Activated T-helper 17 cell treated with anti-CD3 and anti-CD28 coated beads, Interleukin-2, amount 50 U/mL, for 72 hours (primary cell): ENCODE measurements at places on chromosomes 13 and 19.

DNA sequence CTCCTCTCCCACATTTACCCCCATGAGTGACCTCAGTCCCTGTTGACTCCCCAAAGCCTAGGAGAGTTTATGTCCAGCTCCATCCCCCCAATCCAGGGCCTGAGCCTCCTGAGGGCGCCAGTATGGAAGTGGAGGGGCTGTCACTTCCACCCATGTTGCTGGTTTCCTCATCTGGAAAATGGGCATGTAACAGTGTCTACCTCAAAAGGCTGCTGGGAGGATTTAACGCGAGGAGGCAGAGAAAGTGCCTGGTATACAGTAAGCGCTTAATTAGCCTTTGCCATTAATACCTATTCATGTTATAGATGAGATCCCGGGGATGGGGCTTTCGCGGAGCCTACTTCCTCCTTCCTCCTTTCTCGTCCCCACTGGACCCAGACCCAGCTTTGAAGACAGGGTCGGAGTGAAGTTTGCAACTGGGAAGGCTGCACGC, 476 bp downstream of the TYK2 start:
- ATAC-seq: no peak

DNA sequence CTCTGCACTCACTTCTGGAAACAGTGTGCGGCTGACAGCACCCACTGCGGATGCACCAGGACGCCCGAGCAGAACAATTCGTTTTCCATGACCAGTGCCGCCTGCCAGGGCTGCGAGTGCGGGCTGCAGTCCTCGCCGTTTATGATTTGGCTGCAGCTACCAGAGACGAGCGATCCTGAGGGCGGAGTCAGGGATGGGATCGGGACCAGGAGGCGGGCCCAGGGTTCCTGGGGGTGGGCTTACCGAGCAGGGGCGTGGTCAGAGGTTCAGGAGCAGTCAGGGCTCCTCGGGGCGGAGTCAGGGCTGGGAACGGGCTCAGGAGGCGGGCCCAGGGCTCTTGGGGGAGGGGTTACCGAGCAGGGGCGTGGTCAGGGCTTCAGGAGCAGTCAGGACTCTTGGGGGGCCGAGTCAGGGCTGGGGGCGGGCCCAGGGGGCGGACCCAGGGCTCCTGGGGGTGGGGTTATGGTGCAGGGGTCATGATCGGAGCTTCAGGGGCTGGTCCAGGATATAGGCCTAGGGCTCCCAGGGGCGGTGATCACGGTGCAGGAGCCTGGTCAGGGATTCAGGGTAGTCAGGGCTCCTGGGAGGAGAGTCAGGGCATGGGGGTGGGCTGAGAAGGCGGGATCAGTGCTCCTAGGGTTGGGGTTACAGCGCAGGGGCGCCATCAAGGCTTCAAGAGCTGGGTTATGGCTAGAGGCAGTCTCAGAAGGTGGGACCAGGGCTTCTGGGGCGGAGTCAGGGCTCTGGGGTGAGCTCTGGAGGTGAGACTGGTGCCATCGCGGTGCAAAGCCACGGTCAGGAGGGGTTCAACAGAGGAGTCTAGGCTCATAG, 1.7 kb downstream of the KLK4 start:
- peak; percentile 46 for ATAC-seq

- no peak for ATAC-seq
Measured at GRCh38 chr19:4967738-4968461, 1.0 kb upstream of the KDM4B start.

DNA sequence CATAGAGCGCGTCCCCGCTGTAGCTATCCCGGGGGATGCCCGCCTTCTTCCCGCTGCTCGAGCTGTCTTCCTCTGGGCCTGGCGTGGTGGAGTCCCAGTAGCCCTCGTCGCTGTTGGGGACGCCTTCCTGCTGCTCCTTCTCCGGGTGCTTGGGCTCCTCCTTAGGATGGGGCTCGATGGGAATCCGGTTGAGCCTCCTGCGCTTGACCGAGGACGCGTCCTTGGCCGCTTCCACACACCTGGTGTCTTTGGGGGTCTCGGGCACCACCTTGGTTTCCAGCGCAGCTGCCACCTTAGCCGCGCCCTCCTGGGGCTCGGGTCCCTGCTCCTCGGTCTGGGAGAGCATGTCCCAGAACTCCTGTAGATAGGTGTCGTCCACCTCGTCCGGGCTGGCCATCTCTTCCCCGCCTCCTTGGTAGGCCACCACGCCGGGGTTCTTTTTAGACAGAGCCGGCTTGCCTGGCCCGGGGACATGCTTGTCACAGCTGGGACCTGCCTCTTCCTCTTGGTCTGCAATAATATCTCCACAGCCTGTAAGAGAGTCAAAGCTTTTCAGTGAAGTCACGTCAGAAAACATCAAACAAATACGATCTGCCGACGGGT, 2.0 kb downstream of the AMER2 start:
- no peak for ATAC-seq

DNA sequence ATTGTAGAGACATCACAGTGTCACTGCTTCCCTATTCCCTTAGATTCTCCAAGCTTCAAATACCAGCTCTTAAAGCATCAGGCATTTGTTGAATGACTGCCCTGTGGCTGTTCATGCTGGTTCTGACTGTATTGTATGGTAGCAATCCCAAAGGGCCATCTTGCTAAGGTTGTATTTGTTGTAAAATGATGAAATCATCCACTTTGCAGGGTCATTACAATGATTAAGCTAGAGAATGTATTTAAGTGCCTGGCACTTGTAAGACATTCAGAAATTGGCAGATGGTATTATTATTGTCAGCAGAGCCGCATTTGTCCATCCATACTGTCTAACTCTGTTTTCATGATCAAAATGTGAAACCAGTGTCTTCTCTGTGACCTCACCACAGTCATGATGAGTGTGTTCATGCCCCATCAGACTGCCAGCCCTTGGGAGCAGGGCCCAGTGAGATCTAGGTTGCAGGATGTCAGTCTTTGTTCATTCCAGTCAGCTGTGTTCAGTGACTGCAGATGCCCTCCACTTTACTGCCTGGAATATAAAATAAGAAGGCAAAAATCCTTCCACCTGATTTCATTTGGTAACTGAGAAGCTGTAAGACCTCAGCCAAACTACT, 86.1 kb downstream of the DHRS12 start:
- ATAC-seq: peak; percentile 24

- no peak for ATAC-seq
Measured at GRCh38 chr13:113982296-113982661, 8.4 kb upstream of the C13orf46 start.

GRCh38 chr19:18894254-18895037, 1.5 kb downstream of the CERS1 start:
- no peak for ATAC-seq

GRCh38 chr13:97934590-97934989, 18.9 kb upstream of the IPO5 start:
- ATAC-seq: no peak

GRCh38 chr19:43471091-43471490, 5.7 kb upstream of the LYPD3 start:
- no peak for ATAC-seq

GRCh38 chr13:95260031-95260525, 41.2 kb downstream of the ABCC4 start:
- ATAC-seq: peak; percentile 38

GRCh38 chr13:44051405-44051804, 171.7 kb downstream of the LACC1 start:
- no peak for ATAC-seq

DNA sequence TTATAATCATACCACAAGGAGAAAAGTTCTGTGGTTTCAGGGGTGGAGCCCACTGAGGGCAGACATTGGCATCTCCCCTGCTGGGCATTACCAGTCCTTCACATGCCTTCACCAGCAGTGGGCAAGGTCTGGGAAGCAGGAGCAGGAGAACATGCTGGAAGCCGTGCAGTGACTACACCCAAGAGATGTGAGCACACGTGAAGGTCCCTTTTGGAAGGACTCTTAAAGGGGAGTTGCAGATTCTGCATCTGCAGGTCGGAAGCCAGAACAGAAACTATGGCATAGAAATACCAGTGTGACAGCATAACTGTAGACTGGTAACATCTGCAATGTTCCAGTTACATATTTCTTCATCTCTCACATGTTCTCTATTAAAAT, 26.9 kb upstream of the KL start:
- ATAC-seq: no peak

- no peak for ATAC-seq
Measured at GRCh38 chr13:43316946-43317353, 293.6 kb downstream of the DNAJC15 start.

GRCh38 chr19:46495786-46496099, at the start of gene PNMA8B:
Gene PNMA8B, minus strand, starts transcription at chr19:46495867. Its CDS starts 402 bp downstream, at chr19:46495465.
- ATAC-seq: no peak

GRCh38 chr19:2327773-2328400, 499 bp downstream of the LSM7 start:
- ATAC-seq: peak; percentile 83

DNA sequence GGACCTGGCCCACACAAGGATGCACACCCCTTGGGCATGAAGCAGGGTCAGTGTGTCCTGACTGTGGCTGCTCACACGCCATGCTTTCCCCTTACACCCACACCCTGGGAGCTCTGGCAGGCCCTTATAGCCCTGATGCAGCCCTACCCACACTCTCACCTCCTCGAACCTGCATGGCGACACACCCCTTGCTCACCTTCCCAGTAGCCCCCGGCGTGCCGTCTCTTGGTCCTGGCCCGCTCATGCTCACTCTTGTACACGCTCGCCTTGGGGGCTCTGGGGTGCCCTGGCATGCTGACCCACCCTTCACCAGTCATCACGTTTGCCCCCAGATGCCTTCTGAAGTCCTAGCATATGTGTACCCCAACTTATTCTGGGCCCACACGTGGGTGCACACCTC, 56.1 kb downstream of the MAP4K1 start:
- no peak for ATAC-seq

DNA sequence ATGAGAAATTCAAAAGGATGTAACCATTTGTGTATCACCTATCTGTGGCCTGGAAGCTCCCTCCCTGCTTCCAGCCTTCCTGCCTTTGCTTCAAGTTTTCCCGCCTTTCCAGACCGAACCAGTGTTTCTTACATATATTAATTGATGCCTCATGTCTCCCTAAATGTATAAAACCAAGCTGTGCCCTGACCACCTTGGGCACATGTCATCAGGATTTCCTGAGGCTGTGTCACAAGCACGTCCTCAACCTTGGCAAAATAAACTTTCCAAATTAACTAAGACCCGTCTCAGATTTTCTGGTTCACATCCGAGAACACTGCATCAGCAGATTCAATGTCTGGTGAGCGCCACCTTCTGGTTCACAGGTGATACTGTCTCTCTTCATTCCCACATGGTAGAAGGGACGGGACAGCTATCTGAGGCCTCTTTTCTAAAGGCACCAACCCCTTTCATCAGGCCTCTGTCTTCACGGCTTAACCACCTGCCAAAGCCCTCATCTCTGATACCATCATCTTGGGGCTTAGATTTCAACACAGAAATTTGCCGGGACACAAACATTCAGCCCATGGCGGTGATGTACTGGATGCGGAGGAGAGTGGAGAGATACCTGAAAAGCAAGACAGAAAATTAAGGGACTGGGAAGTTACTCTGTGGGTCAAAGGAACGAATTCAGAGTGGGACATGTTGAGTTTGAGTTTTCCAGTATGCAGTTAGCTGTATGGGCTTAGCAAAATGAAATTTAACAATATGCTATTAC, 58.7 kb upstream of the PABPC3 start:
- peak; percentile 69 for ATAC-seq

- no peak for ATAC-seq
Measured at GRCh38 chr19:34220472-34221063, 33.8 kb upstream of the GARRE1 start.

GRCh38 chr19:14031719-14032480, at the start of gene IL27RA:
Gene IL27RA, plus strand, starts transcription at chr19:14031762. Its CDS starts 111 bp downstream, at chr19:14031873.
- peak; percentile 78 for ATAC-seq

DNA sequence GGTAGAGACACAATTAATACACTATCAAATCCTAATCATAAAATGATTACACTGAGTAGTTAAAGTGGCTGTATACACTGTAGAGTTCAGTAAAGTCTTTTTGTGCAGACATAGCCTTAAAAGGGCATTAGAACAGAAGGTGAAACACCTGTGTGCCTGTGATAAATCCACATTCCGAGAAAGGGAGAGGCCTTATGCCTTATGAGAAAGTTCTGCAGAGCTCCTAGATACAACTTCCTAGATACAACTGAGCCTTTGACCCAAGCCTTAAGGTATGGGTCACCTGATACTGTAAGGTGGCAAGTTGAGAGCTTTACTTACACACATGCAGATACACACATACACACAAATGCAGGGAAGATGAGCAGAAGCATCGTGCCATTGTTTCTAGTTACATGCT, 6.3 kb downstream of the SERP2 start:
- no peak for ATAC-seq

GRCh38 chr13:42950181-42950580, 41.9 kb downstream of the EPSTI1 start:
- no peak for ATAC-seq

- no peak for ATAC-seq
Measured at GRCh38 chr19:47768604-47769003, 9.9 kb upstream of the SELENOW start.

GRCh38 chr13:112161521-112162301, 94.8 kb downstream of the SOX1 start:
- no peak for ATAC-seq

DNA sequence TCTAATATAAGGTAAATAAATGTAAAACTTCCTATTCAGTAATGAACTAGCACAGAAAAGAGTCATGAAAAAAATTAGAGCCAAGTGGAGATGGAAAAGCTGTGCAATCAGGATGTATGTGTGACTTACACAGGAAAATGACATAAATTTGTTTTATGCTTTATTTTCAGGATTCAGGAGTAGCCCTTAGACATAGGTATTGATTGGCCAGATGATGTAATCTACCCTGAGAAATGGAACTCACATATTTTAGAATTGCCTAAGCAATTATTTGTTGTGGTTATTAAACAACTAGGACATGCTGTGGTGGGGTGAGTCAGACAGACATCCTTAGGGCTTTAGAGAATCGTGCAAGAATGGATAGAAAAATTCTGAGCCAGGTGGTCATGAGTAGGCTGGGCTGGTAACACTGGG, 110.6 kb downstream of the PCDH9 start:
- ATAC-seq: no peak

DNA sequence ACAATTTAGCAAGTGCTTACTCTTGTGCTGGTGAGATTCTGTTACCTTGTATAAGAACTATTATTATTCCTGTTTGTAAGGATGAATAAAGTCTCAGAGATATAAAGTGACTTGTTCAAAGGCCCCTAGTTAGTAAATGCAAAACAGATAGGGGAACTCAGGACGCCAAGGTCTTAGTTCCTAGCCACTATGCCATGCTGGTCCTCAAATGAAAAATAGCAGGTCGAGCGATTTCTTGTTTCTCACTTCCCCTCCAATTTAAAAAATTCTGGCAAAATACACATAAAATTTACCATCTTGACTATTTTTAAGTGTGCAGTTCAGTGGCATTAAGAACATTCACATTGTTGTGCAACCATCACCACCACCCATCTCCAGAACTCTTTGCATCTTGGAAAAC, 1.1 kb downstream of the TECR start:
- ATAC-seq: no peak

- ATAC-seq: no peak
Measured at GRCh38 chr19:49414256-49414655, 9.0 kb downstream of the PTH2 start.
